ENCODE measurements at places on chromosomes 5 and 9.

DNA sequence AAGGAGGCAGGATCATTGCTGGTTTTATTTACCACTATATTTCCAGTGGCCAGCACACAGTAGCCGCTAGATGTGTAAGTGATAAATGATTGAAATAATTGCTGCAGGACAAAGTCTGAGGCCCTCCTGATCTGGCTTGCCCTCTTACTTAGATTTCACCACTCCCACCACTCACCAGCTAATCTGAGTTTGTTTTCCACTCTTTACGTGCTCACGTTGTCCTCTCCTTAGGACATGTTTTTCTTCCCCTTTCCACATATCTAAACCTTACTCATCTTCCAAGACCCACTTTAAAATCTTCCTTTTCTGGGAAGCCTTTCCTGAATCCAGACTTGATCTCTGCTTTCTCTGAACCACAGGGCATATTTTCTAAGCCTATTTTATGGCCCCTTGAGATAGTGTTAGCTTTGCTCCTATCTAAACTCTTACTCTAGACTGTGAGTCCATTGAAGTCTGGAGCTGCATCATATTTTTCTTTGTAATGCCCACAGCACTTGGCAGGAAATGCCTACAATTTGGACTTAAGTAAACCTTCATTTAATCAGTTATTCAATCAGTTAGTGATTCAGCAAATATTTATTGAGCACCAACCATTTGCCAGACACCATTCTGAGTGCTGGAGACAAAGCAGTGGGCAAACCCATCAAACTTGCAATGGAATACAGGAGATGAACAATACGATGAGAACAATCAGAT lies 2.4 kb downstream of the TLR4 start:
- peak; percentile 19 for DNase-seq

DNA sequence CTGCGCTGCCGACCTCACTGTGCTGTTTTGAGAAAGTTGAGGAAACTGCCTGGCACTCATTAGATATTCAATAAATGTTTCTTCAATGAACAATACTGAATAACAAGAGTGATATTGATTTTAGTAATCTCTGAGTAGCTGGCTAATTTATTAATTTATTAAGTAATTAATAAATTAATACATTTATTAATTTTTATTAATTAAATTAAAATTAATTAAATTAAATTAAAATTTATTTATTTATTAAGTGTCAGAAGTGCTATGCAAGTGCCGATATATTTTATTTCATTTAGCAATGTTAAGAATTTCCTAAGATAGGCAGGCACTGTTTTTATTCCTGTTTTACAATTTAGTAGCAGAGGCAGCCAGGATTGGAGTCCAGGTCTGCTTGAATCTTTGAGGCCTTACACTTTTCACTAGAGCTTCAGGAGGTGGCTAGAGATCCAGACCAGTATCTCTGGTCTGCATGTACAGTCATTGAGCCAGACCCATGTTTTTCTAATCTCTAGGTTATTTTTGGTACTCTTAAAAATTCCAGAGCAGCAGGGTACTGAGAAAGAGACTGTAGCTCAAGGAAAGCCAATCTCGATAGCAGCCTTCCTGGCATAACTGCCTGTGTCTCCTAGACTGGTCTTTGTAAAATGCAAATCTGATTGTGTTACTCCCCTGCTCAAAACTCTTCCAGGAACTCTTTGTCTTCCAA lies 109.2 kb downstream of the ARHGEF28 start:
- DNase-seq = no peak

DNA sequence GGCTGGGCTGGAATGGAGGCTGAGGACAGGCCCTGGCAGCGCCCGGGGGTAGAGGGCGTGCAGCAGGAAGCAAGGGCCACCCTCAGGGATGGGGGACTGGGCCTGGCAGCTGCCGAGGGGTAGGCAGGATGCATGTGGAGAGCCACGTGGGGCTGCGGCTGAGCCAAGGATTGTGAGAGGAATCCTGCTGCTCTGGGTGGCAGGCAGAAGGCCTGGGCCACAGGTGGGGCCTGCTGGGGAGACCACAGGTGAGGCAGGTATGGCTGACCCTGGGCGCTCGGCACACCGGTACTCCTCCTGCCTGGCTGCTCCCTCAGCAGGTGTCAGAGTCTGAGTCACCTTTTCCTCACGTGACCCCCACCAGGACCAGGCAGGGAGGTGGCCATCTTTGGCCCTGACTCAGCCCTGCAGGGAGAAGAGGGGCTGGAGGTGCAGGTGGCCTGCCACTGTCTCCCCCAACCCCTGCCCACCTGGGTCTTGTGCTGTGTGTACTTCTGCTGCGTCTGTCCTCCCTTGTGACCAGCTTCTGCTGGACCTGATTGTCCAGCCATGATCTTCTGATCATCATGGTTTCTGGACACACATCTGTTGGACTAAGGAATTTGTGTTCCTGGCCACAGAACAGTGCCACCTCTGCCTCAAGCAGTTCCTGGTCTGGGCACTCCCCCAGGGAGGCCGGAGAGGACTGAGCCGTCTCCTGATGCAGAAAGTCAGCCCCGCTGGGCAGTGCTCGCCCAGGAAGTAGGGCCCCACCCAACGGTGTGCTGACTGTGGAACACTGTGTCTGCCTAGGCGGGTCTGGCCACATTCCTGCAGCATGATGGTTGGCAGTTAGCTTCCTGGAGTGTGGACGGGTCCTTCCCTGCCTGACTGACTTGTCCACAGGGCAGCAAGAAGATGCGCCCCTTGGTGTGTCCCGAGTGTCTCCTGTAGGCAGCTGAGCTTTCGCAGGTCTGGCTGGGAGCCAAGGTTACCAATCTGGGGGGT lies 6.4 kb downstream of the ARRDC1 start:
- peak; percentile 98 for DNase-seq

DNA sequence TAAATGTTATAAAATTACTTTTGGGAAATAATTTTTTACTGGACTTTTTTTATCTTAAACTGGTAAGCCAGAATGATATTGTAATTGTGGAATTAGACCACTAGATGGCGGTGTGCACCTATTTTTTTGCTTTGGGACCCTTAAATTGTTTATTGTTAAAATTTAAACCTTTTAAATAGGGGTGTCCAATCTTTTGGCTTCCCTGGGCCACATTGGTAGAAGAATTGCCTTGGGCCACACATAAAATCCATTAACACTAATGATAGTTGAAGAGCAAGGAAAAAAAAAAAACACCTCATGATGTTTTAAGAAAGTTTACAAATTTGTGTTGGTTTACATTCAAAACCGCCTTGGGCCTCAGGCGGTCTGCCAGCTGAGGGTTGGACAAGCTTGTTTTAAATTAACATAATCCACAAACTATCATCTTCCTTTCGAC lies 28.4 kb upstream of the GADD45G start:
- peak; percentile 25 for DNase-seq

GRCh38 chr9:78769690-78770089 lies 472.8 kb downstream of the PSAT1 start:
- DNase-seq = no peak

GRCh38 chr5:44774279-44774880 lies 34.4 kb upstream of the MRPS30 start:
- DNase-seq = peak; percentile 13

DNA sequence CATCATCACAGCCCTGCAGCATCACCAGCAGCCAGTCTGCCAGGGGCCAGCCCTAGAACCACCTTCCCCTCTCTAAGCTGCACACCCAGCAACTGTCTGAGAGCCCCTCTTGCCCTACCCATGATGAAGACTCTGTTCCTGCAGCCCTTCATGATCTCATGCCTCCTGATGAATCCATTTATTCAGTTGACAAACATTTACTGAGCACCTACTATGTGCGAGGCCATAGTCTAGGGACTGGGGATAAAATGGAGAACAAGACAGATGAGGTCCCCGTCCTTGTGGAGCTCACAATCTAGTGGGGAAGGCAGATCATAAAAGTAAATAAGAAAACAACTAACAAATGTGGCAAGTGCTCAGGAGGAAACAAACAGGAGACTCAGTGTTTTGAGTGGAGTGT lies 96.3 kb downstream of the PCDH1 start:
- no peak for DNase-seq

DNA sequence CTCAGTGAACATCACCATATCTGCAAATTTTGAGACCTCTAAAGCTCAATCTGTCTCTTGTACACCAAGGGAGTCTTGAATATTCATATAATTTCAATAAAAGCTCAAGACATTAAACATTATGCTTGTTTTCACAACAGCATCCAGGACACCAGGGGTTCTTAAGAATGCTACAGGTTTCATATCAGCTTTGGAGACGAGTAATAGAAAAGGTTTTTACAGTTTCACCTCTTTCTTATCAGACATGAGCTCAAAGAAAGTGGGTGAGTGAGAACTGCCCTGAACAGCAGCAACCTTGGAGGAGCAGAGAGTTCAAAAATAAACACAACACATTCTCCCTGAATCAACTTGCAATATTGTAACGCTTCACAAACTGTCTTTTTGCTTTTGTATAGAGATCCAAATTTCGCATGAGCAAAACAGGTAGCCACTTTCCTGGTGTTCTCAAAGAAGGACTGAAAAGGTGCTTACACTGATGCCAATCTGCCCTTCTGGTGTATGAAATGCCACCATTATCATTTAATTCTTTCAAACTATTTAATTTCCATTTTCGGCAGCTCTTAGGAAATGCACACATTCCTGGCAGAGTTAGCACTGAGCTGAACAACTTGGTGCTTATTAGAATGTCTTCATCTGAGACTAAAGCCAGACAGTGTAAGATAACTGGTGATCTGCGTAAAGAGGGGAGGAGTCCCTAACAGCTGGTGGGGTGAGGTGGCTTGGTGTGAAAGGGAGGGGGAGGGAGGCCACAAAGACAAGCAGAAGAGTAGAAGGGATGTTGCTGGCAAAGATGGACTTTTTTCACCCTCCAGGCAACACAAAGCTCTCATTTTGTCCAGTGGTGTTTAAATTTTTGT lies 535.3 kb downstream of the PDE4D start:
- DNase-seq = peak; percentile 50

DNA sequence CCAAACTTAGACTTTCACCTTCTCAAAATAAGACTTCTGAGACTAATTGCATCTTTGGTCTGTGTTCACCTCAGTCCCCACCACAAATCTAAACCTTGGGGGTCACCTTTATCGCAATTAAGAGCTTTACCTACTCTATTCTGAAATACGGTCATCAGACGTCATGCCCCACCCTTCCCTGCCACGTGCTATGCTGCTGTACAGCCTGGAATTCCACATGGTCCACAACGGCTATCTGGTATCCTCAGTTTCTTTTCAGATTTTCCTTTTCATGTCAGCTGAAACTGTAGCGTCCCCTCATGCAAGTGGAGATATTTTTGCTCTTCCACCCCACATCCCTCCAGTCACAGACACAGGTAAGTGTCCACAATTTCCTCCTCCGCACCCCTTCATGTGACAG lies 511.1 kb downstream of the DIRAS2 start:
- no peak for DNase-seq

DNA sequence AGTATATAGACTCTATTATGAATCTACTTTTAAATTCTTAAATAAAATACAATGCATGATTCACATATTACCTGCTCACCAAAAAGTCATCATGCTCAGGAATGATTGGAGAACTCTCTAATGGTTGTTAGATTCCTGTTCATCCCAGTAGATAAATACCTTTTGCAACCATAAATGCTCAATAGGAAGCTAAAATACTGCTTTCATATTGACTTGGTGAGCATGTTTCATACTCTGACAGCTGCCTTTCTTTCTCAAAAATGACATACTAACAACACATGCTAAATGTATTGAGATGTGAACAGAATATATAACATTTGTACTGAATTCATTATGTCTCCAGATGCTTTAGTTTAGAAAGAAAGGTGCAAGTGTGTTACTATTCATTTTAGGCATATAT lies 79.6 kb upstream of the SLCO6A1 start:
- DNase-seq = no peak

DNA sequence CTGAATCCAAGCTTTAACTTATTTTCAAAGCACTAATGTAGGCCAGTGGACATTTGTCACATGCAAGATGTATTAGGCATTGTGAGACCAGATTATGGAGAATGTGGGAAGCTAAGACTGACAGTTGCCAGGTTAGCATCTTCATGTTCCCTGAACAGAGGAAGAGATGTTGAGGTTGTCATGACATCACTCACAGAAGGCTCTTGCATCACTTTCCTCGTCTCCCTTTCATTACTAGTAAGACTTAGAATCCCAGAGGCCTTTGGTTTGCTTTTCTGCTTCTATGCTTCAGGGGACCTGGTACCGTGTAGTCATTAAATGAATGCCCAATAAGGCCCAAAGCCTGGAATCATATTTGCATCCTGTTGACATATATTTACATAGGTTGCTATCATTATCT lies 76.4 kb upstream of the RPS23 start:
- no peak for DNase-seq

DNA sequence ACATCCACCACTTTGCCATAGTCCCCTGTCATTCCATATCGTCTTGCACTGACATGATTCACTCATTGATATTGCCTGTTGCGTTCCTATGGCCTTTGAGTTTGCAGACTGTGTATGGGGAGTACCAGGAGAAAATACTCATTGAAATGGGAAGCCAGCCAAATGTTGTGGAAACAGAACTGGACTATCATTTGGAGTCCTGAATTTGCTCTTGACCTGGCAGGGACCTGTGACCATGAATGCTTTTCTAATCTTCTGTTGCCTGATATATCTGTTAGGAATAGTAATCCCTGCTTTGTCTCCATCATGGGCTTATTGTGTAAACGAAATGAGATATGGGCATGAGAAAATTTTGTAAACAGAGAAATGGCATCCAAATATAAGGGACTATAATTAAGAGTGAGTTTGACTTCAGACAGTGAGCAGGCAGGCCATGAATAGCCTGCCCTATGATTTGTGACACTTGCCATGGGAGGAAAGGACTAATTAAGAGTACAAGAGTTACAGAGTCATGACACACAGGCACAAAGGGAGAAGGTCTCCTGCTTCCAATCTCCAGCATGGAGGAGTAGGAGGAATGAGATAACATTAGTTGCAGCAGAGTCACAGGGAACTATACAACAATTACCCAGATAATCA lies 572.9 kb upstream of the SGCD start:
- no peak for DNase-seq

GRCh38 chr9:95533996-95534680 lies 17.4 kb upstream of the PTCH1 start:
- no peak for DNase-seq

- DNase-seq = no peak
Measured at GRCh38 chr9:112761912-112762655, 11.5 kb downstream of the SNX30 start.

GRCh38 chr9:129994882-129995281 lies 48.1 kb downstream of the FNBP1 start:
- no peak for DNase-seq

DNA sequence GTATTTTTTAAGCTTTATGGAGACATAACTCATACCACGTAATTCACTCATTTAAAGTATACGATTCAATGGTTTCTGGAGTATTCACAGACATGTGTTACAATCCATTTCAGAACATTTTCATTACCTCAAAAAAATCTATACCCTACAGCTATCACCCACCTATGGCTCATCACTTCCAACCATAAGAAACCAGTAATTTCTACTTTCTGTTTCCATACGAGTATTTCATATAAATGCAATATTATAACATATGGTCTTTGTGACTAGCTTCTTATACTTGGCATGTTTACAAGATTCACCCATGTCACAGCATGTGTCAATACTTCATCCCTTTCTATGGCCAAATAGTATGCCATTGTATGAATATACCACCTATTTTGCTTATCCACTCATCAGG lies 18.8 kb downstream of the UBQLN1 start:
- DNase-seq = no peak

GRCh38 chr9:102185371-102185770 lies 446.9 kb upstream of the GRIN3A start:
- DNase-seq = no peak

- no peak for DNase-seq
Measured at GRCh38 chr9:123881604-123882003, 48.3 kb downstream of the DENND1A start.
